Posterior vena cava (tissue), 2 donors: ENCODE measurements at places on chromosomes 5 and 9. TPM values are rescaled to one million over a fixed set of nuclear protein-coding genes. Genes with fewer than 3 reads are reported as not detected.

DNA sequence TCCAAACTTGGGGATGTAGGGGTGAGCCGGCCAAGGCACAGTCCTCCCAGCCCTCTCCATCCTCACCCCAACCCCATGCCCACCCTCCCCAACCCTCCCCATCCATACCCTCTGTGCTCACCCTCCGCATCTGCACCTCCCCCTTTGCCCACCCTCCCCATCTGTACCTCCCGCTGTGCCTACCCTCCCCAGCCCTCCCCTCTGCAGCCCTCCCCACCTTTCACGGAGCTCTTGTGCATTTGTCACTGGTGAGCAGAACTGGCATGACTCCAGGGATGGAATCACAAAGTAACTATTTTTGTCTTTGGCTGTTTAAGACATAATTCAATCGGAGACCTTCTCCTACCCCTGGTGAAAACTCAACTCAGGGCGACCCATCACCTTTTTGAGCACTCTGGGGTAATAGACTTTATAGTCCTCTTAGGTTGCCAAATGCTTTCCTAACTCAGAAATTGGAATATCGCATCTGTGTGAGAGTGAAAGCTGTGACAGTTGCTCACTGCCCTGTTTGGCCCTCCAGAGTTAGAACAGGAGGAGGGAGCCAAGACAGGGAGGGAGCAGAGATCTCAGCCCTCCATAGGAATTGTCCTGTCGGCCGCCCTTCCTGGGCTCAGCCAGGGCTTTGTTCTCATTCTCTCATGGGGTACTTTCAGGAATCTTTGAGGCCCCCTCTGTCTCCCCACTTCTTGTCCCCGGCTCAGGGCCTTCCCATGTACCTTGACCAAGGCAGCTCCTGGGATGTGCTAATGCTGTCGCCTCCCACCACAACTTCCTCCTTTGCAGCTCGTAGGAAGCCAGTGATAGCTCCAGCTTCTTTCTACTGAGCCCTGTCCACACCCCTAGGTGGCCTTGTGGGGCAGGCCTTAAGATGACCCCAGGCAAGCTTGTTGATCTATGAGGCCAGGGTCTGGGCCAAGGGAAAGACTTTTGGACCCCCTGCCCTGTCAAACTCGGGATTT lies 36.2 kb downstream of the OTULIN start:
- DNase-seq = no peak

DNA sequence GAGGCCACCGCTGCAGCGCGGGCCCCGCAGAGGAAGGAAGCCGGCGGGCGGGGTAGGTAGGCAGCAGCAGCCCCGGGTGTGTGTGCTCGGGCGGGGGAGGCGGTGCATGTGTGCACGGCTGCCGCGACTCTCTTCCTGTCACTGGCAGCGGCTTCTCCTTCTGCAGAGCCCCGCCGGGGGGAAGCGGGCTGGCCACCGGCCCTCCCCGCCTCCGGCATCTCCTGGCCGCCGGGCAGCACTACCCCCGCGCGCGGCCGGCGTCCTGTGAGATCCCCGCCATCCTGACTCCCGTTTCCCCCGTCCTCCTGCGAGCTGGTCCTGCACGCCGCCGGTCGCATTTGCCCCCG lies 315 bp downstream of the PIK3R1 start:
- no peak for DNase-seq

DNA sequence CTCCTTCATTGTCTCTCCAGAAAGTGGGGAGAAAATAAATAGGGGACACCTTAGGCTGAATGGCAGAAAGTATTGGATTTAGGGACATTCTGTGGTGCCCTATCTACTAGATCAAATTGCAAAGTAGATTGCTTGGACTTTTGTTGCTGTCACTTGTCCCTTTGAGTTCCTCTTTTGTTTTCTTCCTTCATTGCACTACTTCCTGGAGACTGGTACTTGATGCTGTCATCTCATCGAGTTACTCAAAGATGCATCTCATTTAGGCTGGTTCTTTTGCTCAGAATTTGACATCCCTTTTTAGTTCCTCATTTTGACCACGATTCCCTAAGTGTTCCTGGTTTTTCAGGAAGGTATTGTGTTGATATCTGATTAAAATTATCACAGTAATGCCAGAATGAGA lies 137.6 kb downstream of the ADGRV1 start:
- no peak for DNase-seq

REXO4 gene
- 10.4 TPM for total RNA-seq

SH3TC2 gene
- 0.71 TPM for total RNA-seq
